ENCODE measurements at places on chromosomes 5 and 9.

DNA sequence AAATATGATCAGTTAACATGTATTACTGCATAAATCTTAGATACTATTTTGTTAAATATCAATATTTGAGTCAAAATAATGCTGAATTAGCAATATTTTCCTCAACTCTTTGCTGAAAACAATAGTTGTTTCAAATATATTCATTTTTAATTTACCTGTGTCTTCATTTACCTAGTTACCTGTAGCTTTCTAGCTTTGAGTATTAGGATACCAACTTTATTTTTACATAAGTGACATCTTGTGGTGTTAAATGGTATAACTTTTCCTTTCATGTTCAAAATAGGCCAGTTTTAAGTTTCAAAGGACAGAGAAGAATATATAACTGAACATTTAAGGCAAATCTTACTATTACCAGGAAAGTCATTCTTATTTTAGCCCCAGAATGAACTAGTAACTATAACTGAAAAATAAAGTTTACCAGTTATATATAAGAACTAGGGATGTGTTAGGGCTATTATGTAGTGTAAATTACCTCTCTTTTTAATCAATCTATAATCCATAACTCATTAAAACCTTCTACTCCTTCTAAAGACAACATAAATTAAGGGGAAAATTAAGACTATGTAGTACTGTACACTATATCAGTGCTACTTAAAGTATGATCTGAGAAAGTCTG, 25.3 kb downstream of the AP3B1 start:
- DNase-seq: peak; percentile 34

- DNase-seq: no peak
These were observed 10.7 kb upstream of the SLC2A8 start for GRCh38 chr9:127386249-127386648.

DNA sequence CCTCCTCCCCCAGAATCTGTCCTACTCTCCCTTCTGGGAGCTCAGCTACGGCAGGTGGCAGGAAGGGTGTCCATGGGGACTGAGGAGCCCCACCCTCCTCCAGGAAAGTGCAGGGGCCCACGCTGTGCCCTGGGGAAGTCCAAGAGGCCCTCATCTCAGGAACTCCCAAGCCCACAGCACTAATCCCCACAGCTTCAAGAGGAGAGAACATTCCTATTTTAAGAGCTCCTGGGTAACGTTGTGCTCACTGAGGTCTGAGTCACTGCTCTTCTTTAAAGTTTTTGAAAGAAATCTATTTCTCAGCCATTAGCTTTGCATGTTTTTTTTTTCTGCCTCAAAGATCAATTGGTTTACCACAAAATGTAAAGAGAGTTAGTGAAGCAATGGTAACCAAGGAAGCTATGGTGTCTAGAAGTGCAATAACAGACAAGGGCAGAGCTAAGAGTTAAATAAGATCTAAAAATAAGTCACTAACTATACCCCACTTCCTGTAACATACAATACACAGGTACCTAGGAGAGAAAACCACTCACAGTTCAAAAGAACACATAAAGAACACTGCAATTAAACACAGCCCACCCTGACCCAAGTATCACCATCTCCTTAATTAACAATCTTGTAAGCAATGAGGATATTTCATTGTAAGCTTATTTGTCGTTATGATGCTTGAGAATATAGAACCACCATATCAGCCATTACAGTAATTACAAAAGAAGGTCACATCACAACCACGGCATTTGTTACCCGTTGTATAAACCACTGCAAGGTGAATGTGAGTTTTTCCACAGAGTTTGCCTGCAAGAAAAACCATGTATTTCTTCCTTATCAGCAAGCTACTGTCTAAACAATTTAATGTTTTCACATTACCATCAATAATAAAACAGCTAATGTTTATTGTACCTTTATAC, 382.3 kb upstream of the SLC30A5 start:
- peak; percentile 48 for DNase-seq

- DNase-seq: no peak
These were observed 210.8 kb downstream of the CWC27 start for GRCh38 chr5:64979531-64979930.

DNA sequence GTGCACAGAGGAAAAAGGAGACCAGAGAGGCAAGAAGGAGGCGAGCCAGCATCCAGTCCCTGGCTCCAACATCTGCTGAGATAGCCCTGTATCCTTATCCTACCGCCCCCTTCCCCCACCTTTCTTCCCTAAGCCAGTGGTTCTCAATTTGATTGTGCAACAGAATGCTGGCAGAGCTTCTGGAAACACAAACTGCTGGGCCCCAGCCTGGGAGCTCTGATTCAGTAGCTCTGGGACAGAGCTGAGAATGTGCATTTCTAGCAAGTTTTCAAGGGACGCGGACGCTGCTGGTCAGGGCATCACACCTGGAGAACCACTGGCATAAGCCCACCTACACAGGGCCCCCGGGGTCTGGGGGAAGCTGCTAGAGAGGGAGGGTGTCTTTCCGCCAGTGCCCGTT, 21.1 kb downstream of the AK8 start:
- DNase-seq: no peak

- peak; percentile 16 for DNase-seq
These were observed 17.0 kb downstream of the NIPSNAP3B start for GRCh38 chr9:104780796-104781395.

DNA sequence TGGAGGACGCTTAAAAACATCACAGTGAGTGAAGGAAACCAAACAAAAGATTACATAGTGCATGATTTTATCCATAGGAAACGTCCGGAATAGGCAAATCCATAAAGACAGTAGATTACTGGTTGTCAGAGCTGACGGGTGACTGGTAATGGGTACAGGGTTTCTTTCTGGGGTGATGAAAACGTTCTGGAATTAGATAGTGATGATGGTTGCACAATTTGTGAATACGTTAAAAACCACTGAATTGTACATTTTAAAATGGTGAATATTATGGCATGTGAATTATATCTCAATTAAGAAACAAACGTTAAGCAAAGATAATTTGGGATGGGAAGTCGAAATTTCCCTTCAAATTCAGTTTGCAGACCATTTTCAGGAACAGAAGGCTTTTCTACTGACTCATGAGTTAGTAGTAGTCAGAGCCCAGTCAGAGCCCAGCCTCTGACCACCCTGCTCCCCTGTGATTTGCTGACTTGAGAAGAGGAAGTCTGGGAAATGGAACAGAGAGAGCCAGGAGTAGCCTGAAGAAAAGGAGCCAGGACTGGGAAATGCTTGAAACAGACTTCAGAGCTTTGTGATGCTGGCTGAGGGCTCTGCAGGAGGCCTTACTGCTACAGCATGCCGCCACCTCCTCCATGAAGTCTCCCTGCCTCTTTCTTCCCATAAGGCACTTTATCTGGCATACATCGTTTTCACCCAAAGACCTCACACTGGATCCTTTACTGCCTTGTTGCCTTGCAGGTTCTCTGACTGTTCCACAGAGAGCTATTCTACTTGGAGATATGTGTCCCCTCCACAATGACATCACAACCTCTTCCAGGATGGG, 46.4 kb upstream of the CTNNA1 start:
- DNase-seq: no peak

- no peak for DNase-seq
These were observed 40.4 kb upstream of the FGF1 start for GRCh38 chr5:142726188-142726731.

DNA sequence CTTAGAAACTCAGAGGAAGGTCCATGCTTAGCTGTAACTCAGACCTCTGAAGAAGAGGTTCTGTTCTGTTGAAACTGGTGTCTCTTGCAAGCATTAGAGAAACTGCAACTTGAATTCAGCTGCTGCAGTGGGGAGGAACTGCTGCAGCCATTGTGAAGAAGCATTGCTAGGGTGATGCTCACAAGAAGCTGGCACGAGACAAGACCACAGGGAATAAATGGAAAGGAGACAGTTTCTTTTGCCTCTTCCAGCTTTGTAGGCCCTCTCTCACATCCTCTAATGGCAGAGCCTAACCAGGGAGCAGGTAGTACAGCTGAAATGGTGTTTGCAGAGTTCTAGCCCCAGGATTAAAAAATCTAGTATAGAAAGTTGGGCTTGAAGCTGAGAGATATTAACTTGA, 148.0 kb upstream of the DMAC1 start:
- no peak for DNase-seq

DNA sequence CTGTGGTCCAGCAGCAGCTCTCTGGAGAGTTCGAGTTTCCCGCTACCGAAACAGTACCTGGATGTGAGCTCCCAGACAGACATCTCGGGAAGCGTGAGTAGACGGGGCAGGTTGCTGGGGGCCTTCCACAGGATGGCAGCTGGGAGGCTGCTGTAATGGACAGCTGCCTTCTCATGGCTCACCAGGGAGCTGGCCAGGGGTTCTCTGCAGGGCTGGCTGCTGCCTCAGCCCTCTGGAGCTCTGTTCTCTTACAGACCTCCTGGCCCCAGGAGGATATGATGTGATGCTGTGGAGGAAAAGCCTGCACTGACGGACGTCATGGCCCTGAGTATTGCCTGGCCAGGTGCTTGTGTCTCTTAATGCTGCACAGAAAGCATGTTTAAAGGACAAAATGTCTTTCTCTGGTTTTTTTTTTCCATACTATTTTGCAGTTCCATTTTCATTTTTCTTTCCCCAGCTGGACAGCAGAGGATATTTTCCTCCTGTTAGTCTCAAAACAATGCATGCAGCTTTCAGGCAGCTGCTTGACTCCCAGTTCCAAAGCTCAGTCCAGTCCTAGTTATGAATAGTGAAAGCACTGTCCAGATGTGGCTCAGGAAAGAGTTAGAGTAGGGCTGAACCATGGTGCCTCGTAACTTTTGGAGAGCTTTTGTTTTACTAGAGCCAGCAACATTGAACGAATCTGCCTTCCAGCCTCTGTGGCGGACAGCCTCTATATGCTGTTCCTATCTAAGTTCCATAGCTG, 77.5 kb upstream of the RARS1 start:
- DNase-seq: no peak

GRCh38 chr9:137828527-137829259, 48.9 kb upstream of the CACNA1B start:
- no peak for DNase-seq

DNA sequence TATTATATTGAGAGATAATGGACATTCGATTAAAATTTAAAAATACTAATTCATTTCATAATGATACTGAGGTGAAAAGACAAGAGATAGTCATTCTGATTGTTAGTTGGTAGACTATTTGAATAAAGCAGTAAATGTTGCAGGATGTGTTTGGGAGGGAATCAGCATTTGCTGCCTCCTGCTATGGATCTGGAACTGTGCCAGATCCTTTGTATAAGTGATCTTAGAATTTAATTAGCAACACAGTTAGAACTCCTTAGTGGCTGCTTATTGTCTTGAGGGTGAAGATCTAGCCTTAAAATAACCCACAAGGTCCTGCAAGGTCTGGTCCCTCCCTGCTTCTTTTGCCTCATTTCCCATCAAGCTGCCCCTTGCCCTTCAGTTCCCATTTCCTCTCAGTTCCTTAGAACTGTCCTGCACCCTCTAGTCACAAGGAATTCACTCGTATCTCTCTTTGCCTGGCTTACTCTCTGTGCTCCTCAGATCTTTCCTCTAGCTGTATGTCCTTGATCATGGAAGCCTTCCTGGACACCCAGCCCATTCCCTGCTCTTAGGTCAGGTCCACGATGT, 12.5 kb downstream of the LECT2 start:
- DNase-seq: no peak

DNA sequence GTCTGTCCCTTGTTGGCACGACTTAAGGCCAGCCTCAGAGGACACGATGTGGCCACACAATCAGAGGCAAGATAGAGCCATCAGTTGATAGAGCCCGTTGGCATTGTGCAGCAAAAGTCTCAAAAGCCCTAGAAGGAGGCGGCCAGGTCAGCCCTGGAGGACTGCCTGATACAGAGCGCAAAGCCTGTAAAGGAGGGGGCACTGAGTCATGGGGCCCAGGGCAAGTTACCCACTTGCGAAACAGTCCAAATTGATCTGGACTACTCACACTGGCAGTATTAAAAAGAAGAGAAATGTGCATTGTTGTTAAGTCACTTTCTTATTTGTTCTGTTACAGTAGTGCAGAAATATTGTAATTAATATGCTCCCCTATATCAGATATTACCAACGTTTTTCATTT, 51.5 kb downstream of the KLF9 start:
- DNase-seq: no peak

- DNase-seq: peak; percentile 39
These were observed 76.6 kb downstream of the F2RL2 start for GRCh38 chr5:76546497-76547102.

GRCh38 chr5:112956606-112957005, 20.0 kb upstream of the DCP2 start:
- no peak for DNase-seq

DNA sequence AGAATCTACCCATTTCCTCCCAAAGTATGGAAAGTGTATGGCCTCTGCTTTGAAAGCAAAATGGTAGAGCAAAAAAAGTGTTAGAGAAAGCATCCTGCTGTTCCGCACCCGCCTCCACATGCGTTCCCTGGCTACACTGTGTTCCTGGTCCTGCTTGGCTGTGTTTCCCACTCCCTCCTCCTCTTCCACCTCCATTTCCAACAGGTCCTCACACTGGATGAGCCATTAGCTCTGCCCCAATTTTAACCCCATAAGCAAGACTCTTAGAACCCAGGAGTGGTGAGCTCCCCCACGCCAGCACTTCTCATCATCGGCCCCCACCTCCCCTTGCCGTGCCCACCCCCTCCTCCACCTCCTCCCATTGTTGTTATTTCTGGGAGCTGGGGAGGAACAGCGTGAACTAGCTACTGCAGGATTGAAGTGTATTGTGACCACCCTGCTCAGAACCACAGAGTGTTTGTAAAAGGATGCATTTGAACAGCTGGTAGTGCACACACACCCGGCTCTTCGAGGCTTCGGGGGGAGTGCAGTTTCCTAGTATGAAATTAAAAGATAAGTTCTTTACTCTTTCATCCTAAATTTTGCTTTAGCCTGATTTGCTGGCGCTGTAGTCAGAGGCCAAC, 120.0 kb downstream of the PDZD2 start:
- DNase-seq: no peak

- no peak for DNase-seq
These were observed 226.9 kb downstream of the CACNA1B start for GRCh38 chr9:138104251-138105122.

DNA sequence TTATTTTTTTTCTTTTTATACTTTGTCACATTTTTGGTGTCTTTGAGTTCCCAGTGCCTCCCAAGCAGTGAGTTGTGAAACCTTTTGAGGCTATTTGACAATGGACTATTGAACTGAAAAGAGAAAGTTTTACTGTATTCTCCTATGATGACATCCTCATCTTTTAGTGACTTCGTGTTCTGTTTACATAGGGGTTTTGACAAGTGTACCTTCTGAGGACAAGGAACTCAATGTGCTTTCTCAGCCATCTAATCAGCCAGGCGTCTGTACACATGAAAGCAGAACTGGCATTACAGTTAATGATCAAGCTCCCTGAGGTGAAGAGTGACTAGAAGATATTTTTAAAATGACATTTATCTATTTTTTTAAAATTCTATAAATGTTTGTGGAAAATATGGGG, 175.5 kb downstream of the ANXA1 start:
- DNase-seq: no peak

GRCh38 chr5:128199104-128199503, 115.5 kb downstream of the SLC12A2 start:
- no peak for DNase-seq

DNA sequence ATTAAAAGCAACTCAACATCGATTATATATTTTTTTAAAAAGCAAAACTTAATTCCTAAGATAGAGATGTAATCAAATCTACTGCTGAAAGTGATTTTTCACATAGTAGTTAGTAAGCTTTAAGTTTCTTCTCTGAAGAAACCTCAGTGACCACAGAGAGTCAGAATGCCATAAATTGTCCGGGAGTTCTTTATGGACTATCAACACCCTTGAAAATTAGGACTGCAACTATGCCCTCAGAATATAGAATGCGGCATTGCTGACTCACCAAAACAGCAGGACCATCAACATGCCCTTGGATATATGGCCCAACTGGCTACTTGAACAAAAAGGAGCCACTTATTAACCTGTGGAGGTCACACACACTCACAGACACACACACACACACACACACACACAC, 228.9 kb upstream of the SNX2 start:
- no peak for DNase-seq
